GM18507 (cell line): ENCODE measurements at places on chromosomes 13 and 19.

- DNase-seq, result no peak
Measured at GRCh38 chr13:72638059-72638815, 89.2 kb downstream of the MZT1 start.

GRCh38 chr19:30309176-30309575 is 63.0 kb upstream of the ZNF536 start:
- DNase-seq, result no peak

GRCh38 chr13:30997697-30998096 is 65.2 kb downstream of the TEX26 start:
- DNase-seq, result no peak

- DNase-seq, result no peak
Measured at GRCh38 chr13:114166381-114167131, 12.5 kb upstream of the CFAP97D2 start.

- DNase-seq, result no peak
Measured at GRCh38 chr13:71864094-71864985, 2.7 kb downstream of the DACH1 start.

DNA sequence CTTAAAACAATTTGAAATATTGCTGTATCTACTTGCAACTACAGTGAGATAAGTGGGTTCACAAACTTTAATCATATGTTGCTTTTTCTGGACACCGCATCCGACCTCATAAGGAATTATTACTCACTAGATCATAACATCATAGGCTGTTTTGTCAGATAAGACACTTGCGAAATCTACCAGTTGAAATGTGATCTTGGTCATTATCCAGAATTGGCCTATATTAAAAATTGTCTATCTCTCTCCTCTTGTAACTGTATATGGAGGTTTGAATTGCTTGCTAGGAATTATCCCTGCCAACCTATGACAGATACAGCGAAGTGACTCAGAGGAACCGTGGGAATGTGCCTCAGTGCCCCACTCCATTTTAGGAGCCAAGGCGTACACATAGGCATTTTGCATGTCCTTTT is 117.0 kb upstream of the POSTN start:
- no peak for DNase-seq

DNA sequence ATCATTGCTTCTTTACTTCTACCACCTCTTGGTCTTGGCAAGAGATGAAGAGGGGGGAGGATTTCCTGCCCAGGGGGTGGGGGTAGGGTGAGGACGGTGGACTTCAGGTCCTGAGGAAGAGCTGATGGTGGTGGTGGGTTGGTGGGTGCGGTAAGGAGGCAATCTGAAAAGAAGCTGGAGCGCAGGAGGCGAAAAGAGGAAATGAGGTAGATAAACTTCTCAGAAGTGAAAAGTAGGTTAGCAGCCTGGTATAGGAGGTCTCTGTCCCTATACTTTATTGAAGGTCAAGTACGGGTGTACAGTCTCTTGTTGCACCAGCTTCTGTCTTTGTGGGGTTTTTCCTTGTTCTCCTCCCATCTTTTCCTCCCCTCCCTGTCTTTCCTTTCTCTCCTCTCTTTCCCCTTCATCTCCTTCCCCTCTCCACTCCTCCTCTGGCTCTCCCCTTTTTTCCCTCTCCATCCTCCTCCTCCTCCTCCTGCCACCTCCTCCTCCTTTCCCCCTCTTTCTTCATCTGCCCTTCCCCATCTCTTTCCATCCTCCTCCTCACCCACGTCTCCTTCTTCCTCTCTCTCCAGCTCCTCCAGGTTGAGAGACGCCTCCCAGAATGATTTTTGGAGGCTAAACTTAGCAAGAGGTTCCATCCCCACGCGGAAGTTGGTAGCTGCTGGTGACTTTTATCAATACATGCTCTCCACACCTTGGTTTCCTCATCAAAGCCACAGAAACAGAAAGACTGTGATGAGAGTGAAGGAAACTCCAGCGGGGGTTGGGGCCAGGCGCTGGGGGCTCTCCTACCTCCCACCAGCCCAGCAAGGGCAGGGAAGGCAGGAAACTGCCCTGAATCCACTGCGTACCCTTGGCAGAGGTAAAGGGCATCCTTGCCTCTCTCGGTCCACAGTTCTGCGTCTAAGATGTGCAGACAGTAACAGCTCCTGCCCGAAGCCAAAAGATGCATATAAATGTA is 15.3 kb downstream of the TNFSF14 start:
- DNase-seq, result no peak

DNA sequence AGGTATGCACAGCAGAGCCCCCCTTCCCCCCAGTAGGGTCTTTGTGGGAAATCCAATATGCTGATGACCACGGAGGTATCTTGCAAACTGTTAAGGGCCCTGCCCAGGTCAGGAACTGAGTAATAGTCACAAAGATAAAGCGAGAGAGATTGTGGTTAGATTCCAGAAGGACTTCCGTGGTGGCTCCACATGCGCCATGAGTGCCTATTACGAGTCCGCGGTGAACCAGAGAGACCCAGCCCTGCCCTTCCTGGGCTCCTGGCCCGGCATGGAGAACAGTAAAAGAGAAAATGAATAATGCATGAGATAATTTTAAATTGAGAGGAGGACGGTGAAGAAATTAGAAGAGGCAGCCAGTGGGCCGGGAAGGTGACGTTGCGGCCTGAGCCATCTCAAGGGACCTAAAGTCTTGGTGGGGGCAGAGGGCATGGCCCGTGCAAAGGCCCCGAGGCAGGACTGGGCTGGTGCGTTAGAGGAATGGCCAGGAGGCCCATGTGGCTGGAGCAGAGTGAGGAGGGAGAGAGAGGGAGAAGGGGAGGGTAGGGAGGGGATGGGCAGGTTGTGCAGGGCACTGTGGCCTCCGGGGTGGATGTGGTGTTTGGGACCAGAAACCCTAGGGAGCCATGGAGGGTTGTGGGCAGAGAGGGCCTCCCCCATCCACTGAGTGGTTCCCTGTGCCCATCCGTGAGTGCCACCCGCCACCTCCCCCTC is 46.6 kb upstream of the NFIC start:
- DNase-seq, result no peak

DNA sequence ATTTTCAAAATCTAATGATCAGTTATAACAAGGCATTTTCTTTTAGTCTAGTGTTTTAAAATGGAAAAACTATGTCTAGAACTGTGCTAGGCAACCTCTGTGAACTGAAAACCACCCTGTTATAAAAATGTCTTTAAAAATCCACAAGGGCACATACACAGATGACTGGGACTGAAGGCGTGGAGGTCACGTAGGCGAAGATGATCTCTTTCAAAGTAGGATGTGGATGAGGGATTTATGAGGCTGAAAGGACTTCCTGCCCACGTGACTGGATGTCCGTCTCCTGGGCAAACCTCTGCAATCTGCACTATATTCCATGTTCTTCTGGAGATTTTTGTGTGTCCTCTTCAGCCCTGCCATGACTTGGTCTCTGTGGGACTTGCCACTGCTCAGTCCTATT is 84.2 kb upstream of the ZNF536 start:
- DNase-seq, result no peak
